DMS 273 treated with DMSO at 0.1 percent for 48 hours (cell line): ENCODE measurements at places on chromosomes 11 and 22.
A peak's percentile ranks its signal among the peaks of the same experiment; 100 is the strongest.

DNA sequence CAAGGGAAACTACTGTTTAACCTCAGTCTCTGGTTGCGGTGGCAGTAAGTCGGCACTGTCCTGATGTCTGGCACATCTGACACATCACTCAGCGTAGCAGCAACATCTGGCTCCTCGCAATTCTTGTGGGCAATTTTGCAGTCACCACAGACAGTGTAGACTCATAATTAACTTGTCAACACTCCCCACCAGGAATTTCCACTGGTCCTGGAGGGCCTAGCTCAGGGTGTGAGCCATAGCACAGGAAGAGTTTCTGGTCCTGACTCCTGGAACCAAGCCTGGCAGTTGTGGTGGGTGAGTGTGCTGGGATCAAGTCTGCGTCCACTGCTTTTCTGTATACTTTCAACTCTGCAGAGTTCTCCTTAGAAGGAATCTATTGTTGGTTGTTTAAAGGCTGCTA, 209.7 kb downstream of the SNX19 start:
- DNase-seq, result no peak

DNA sequence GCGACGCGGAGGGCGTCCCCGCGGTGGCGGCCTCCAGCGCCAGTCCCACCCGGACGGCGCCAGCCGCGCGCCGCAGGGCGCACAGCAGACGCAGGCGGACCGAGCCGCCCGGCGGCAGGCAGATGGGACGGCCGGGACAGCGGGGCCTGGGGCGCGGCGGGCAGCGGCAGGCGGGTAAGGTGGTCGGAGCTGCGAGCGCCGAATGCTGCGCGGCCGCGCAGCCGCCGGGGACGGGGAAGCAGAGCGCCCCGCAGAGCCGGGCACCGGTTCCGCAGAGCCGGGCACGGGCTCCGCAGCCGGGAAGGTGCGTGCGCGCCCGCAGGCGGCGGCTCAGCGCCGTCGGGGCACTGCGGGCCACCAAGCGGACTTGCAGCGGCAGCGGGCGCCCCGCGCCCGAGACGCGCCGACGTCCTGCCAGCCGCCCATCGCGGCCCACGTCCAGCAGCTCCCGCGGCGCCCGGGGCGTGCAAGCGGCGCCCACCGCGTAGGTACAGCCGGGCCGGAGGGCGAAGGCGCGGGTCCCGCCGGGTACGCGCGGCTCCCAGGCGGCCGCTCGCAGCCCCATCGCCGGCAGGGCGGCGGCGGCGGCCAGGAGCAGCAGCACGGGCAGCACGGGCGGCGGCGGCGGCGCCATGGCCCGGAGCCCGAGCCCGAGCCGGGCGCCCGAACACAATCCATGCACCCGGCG, 739 bp downstream of the CELSR1 start:
- no peak for DNase-seq

GRCh38 chr11:101401245-101401644, 182.6 kb downstream of the TRPC6 start:
- DNase-seq, result no peak

- no peak for DNase-seq
Measured at GRCh38 chr11:117300283-117300663, 9.1 kb downstream of the BACE1-AS start.

DNA sequence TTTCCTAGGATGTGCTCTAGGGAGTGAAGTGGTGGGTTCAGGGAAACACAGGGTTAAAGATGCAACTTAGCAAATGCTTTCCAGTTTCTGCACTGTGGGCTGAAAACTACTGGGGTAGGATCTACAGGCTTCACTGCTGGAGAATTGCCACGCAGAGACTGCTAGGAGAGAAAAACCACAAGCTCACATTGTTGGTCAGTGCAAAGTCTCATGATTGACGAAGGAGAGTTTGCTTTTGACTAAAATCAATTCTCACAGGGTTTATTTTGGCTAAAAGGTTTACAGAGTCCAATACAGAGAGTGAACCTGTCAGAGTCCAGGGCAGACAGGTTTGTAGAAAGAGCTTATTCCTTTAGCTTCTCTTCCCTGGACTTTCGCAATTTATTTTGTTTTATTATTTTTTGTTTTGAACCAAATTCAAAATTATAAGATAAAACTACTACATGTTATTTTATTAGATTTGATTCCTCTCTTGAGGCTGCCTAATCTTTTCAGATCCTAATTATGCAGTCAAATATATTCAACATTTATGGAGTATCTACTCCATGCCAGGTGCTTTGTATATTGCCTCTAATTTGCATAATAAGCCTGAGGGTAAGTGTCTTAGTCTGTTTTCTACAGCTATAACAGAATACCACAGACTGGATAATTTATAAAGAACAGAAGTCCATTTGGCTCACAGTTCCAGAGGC, 64.7 kb downstream of the MTNR1B start:
- DNase-seq, result no peak

DNA sequence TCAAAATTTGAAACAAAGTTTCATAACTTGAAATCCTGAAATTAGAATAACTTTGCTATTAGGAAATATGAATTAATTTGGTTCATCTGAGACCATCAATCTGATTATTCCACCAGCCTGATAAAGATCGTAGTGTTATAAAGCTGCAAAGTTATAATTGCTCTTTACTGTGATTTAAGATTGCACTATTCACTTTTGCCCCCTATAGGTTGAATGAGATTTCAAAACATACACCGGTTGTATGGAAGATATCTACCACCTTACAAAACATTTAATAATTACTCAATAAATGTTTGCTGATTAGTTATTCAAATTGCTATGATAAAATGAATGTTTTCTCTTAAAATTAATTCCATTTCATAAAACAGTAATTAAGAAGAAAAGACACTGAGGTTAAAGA, 26.1 kb downstream of the APIP start:
- DNase-seq, result no peak

GRCh38 chr11:76152741-76153570, 53.3 kb downstream of the WNT11 start:
- DNase-seq, result no peak

- no peak for DNase-seq
Measured at GRCh38 chr11:130216221-130216550, 56.6 kb downstream of the ST14 start.

- DNase-seq, result no peak
Measured at GRCh38 chr11:103395612-103396011, 286.4 kb downstream of the DYNC2H1 start.

- peak; percentile 68 for DNase-seq
Measured at GRCh38 chr22:46798366-46799350, 36.2 kb downstream of the TBC1D22A start.

DNA sequence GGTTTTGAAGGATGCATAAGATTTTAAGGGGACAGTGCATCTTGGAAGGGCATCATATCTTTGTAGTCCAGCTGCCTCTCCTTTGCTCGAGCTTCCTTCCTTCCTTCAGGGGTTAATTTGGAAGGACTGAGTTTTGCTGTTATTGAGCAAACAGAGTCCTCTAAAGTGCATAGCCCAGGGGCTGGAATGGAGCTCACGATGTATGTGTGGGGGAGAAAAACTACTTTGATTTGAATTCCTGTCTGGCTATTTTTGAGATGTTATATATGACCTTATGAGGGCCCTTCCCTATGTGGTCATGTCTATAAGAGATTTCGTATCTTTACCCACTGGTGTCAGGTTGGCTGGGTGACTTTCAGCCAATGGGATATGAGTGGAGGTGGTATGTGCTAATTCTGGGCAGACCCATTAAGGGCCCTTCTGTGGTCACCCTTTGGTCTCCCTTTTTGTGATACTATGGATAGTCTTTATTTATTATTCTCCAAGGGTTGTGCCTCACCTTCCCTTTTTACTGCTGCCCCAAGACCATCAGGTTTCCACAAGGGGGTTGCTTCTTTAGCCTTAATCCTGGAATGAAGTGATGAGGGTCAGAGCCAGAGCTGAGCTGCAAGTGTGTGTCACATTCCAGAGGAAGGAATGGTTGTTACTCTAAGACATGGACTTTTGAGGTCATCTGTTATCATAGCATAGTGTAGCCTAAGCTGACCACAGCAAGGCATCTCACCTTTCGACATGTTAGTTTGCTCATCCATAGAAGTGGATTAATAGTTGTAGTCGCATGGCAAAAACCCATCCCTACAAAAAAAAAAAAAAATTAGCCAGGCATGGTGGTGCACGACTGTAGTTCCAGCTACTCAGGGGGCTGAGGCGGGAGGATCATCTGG, 54.6 kb downstream of the LRRC74B start:
- no peak for DNase-seq

GRCh38 chr22:36180038-36180880, 19.7 kb upstream of the APOL3 start:
- no peak for DNase-seq

- no peak for DNase-seq
Measured at GRCh38 chr11:106917973-106918372, 100.3 kb downstream of the GUCY1A2 start.

GRCh38 chr11:70169127-70169526, 34.0 kb upstream of the FADD start:
- DNase-seq, result no peak

- DNase-seq, result no peak
Measured at GRCh38 chr11:89065066-89065465, 716 bp downstream of the GRM5 start.

- no peak for DNase-seq
Measured at GRCh38 chr11:353179-353873, 16.0 kb upstream of the B4GALNT4 start.

GRCh38 chr11:68766786-68767185, 15.5 kb upstream of the TESMIN start:
- DNase-seq, result no peak

- DNase-seq, result no peak
Measured at GRCh38 chr11:134576721-134577171, 164.7 kb upstream of the B3GAT1 start.

DNA sequence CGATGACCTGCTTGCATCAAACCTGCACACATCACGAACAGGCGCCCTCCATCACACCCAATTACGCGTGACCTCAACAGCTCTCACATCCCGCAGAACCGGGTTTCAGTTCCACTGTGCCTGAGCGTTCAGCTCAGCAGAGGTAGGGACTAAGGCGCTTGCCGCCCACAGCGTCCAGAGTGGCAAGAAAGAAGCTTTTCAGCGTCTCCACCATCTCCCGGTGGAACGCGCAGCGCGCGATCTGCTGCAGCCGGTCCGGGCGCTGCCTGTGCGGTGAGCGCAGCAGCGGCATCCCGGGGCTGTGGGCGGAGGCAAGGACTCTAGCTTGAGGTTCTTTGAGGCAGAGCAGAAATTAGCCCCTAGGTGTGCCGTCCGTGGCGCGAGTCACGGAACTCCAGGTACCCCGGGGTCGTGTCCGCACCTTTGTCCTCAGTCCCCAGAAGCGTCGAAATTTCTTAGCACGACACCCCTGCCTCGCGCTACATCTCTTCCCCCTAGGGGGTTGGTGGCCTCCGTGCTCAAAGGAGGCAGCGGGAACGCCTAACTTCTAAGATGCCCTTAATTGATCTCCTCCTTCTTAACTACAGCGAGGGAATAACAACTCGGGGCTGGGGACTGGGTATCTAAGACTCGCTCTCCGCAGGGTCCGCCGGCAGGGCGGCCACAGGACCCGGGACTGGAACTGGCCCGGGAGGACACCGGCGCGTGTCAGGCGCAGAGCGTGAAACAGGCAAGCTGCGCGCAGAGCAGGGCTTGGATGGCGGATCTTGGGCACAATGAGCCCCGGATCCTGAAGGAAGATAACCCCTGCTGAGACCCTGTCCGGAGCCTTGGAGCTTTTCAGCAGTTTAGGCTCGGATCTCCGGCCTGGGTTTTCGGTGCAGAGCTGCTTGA, 1.7 kb upstream of the CALCA start:
- DNase-seq, result no peak

DNA sequence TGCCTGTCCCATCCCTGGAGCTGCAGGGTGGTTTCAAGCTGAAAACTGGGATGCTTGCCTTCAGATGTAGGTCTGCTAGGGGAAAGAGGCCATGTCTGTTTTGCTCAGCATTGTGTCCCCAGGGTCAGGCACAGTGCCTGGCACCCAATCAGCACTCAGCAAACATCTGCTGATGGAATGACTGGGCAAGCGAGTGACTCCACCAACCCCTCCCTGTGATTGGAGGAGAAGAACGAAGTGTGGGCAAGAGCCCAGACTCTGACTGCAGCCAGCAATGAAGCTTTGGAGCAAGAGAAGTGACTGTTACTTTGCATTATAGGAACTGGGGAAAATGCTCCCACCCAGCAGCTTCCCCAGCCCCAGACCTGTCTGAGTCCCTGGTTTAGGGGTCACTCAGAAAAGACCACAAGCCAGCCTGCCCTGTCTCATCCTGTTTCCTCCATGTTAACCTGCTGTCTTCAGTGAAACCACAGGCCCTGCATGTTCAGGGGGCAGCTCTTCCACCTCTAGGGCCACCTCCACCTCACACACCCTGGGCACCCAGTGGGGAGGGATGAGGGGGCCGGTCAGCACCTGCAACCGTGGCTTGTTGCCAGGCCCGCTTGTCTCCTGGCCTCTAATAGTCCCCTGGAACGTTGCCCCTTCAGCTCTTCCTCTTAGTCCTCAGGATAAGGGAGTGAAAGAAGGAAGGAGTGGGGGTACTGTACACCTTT, 147.4 kb downstream of the TRIM29 start:
- no peak for DNase-seq

- no peak for DNase-seq
Measured at GRCh38 chr11:10490398-10491241, 35.6 kb downstream of the AMPD3 start.

- DNase-seq, result peak; percentile 59
Measured at GRCh38 chr11:110376711-110377324, 52.9 kb upstream of the FDX1 start.

DNA sequence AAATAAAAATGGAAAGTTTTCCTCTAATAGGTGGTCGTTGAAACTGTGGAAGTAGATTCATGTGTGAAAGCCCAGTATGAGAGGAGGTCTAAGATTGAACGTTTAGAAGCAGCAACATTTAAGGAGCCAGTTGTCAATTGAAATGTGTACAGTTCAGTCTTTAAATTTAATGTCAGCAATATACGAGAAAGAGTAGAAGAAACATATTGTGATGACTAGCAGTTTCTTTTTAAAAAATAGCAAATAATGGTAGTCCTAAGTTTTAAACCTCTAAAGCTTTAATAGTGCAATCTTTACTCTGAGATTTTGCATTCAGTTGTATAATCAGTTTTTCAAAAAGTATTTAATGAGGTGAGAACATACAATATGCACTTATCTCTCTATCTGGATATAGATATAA, 44.9 kb downstream of the TMEM135 start:
- no peak for DNase-seq

GRCh38 chr22:30204742-30205111, 41.8 kb downstream of the LIF start:
- DNase-seq, result peak; percentile 78

DNA sequence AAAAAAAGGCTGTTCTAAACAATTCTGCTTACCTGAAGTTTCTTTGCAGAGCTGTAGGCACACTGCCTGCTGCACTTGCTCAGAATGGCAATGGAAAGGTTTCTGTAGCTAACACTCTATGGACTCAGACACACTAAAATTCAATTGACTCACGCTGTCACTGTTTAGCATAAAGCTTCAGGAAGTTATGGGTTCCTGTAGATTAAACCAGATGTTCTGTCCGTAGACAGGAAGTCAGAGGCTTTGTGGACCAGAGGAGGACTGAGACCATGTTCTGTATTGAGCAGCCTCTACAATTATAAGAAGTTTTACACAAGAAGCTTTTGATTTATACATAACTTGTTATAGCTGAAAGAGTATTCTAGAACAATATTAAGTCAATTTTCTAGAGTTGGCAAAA, 70.4 kb downstream of the GLYATL1 start:
- no peak for DNase-seq
